Fibroblast of skin of back (primary cell): ENCODE measurements at places on chromosomes 4 and X.

- DNase-seq: no peak
These were observed 4.2 kb downstream of the SMARCAD1 start for GRCh38 chr4:94211861-94212260.

GRCh38 chr4:1187182-1187581 lies 14.8 kb upstream of the SPON2 start:
- DNase-seq: peak; percentile 34

- peak; percentile 53 for DNase-seq
These were observed 103.8 kb upstream of the QRFPR start for GRCh38 chr4:121484633-121485032.

DNA sequence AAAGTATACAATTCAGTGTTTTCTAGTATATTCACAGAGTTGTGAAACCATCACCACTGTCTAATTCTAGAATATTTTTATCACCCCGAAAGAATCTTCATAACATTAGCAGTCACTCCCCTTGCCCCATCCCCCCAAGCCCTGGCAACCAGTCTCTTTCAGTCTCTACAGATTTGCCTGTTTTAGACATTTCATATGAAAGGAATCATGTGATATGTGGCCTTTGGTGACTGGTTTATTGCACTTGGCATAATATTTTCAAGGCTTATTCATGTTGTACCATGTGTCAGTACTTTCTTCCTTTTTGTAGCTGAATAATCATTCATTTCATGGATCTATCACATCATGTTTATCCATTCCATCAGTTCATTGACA lies 371.7 kb downstream of the AFF2 start:
- no peak for DNase-seq

DNA sequence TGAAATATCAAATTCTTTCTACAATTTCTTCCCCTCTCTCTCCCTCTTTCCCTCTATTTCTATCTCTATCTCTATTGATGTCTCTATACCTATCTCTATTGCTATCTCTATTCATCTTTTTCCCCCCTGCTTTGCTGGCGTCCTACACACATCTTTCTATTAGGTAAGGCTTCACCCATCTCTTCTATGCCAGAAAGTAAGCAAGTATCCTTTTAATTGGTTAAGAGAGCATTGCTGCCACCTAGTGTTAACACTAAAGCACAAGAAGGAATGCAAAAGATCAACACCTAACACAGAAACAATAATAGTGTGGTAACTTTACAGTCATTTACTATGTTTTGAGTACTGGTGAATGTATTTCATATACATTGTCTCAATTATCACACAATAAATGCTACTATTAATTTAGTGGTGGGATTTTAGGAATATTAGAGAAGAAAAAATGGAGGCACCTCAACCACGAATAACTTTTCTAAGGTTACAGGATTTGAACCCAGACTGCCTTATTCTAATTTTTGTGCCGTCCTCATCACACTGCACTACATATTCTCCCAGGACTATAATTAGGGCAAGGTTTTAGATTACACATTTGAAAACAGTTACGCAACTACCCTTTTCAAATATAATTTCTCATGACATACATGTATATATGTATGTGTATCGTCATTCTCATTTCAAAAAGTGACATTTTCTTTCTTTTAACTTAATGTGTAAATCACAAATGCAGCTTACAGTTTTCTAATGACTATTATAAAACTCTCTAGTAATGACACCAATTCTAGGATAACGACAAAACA lies 3.7 kb upstream of the C4orf36 start:
- DNase-seq: peak; percentile 77
